Stimulated activated CD4-positive, alpha-beta T cell treated with anti-CD3 and anti-CD28 coated beads, Interleukin-1b, Interleukin-23, amount 100 ng/mL, for 4 hours (primary cell): ENCODE measurements at places on chromosomes 13 and 19.

GRCh38 chr19:1923319-1923718 is 17.7 kb upstream of the CSNK1G2 start:
- no peak for DNase-seq

DNA sequence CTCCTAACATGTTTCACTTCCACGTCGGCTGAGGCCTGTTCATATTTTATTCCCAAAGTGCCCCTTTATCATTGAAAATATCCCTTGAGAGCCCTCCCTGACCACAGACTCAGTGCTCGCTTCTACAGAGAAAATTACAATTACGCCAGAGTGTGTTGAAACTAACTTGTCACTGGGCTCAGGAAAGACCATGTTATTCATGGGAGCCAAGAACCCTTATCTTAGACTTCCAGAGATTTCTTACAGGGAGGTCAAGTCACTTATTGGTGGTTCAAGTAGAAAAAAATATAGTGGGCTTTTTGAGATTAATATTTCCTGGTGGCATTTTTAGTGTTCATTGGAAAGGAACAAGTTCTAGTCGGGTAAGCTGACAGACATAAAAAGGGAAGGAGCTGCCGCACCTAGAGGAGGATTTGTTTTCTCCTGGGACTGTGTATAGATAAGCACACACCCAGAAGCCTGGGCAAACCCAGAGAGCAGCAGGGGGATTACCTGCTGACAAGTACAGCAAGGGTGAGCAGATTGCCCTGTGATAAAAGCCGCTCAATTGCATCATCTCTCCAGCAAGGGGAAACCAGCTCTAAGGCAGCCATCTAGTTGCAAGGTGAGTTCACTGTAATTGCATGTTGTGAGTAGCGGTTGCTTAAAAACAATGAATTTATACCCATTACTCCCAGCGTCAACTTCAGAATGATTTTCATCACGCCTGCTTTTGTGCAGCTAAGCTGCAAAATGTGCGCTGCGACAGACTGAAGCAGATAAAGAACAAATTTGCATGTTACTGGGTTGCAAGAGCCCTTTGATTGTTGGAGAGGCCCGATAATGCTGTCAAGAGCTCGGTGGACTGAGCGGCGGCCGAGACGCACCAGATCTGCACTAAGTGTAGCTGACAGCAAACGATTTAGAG is 46.2 kb downstream of the DCT start:
- DNase-seq = no peak

GRCh38 chr19:12983542-12984142 is 11.6 kb upstream of the NFIX start:
- DNase-seq = peak; percentile 80

DNA sequence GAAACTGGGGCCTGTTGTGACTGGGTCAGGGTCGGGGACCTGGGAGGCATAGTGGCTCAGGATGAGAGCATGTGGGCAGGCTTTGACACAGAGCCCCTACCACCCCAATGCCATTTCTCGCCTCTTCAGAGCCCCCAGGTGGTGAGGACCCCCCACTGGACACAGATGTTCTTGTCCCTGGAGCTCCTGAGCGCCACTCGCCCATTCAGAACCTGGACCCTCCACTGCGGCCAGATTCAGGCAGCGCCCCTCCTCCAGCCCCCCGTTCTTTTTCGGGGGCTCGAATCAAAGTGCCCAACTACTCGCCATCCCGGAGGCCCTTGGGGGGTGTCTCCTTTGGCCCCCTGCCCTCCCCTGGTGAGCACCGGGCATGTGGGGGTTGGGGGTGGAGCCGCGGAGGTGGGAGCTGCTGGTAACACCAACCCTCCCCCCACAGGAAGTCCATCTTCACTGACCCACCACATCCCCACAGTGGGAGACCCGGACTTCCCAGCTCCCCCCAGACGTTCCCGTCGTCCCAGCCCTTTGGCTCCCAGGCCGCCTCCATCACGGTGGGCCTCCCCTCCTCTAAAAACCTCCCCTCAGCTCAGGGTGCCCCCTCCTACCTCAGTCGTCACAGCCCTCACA is 10.4 kb downstream of the IGFLR1 start:
- no peak for DNase-seq

DNA sequence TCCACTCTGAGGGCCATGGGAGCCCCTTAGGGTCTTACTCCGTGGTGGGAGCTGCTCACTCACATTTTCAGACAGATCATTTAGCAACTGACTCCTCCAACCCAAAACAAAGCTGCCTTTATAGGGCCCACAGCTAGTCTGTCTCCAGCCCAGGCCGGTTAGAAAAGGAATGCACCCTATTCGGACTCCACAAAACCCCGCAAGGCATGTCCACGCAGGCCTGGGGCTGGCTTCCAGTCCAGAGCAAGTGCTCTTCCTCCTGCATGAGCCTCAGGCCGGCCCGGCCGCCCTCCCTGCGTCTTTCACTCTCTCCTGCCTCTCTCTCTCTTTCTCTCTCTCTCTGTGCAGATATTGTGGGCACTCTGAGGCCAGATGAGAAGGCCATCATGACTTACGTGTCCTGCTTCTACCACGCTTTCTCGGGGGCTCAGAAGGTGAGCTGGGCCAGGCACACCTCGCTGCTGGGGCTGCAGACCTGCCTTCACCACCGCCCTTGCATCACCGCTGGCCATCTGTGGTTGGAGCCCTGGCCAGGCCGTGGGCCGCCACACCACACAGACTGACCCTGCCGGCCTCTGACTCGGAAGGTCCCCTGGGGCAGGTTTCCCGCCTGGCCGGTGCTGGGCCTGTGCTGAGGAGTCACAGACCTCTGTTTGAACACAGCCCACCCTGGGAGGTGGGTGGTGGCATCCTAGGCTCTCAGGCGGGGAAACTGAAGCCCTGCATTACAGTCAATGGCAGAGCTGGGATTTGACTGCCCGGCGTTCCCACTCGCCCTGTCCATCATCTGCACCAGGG is 33.1 kb downstream of the CAPN12 start:
- no peak for DNase-seq

- DNase-seq = no peak
Observed at GRCh38 chr19:55016017-55016416, 22.0 kb downstream of the GP6 start.

- no peak for DNase-seq
Observed at GRCh38 chr13:31965361-31966066, 66.1 kb upstream of the FRY start.

GRCh38 chr13:23268441-23268840 is 87.7 kb downstream of the SGCG start:
- peak; percentile 9 for DNase-seq

DNA sequence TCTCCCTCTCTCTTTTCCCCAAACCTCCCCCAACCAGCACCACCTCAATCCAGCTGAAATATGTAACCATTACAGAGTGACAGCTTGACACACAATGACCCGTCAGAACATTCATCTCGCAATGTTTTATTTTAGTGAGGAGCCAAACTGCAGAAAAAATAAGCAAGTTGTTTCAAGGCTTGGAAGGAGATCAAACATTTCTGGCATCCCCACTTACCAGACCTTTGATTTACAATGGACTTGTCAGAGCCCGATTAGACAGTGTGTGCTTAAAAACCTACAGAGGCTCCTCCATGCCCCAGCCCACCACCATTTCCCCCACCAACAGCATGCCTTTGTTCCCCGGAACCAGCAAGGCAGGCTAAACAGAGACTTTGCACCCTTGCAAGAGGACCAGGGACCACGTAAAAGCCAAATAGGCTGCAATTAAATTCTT is 382.8 kb upstream of the ZNF507 start:
- no peak for DNase-seq

DNA sequence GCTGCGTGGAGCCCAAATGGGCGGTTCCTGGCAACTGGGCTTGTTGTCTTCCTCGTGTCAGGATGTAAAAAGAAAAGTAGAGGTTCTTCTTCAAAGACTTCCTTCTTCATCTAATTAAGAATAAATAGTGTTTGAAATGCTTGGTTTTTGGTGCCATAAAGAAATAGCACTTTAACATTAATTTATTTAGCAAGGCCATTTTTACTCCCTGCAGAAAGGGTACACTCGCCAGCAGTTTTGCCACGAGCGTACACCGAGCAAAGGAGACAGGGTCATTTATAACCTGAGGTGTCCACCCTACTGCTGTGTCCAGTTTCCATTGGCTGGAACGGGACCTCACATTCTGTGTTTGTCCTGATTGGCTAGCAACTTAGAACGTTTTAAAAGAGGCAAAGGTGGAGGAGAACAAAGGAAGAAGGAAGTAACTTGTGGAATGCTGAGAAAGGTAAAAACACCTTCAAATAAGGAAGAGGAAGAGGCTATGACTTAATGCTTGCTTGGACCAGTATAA is 21.8 kb upstream of the OR10H1 start:
- DNase-seq = peak; percentile 7

DNA sequence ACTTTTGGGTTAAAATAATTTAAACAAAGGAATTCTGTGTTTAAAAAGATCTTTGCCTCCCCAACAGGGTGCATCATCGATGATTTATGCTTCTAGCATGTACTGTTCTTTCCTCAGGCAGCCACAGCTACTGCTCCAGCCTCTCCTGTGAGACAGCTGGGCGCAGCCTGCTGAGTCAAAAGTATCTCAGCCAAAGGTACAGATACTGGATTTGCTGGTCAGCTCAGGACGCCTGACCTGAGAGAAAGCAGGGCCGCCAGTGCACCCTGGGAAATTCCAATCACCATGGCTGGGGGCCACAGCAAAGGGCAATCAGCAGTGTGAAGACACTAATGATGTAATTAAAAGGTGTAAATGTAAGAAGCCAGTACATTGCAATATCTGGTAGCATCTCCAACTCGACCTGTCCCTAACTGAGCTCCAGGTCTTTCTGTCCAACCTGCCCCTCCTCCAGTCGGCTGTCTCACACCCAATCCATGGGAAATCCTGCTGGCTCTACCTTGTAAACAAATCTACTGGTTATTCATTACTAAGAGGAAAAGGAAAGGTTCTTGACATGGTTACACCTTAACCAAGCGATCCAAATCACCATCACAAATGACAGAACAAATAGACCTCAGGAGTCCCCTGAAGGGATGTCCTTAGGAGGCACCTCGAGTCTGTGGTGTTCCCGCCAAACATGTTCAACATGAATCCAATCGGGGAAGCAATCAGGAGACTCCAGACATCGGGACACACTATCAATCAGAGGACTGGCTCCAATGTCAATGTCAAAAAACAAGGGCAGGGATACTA is 7.3 kb downstream of the OPA3 start:
- DNase-seq = no peak

GRCh38 chr13:112060282-112060830 is 6.6 kb upstream of the SOX1 start:
- no peak for DNase-seq

- no peak for DNase-seq
Observed at GRCh38 chr13:101698400-101698799, 245.9 kb downstream of the ITGBL1 start.

DNA sequence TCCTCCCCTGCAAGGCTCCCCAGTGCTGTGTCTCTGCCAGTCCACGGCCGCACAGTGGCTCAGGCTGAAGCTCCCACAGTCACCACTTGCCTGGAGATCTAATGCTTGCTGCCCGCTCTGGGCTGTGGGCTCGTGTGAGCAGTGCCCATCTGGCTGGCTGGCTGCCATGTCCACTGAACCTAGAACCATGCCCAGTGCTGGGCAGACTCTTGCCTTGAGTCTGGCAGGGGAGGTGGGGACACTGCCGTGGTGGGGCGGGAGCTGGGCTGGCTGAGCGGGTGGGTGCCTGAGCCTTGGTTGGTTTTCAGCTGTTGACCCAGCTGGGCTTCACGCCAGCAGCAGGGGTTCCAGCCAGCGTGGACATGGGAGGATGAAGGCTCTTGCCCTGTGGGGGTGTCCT is 52.3 kb downstream of the CRTC1 start:
- DNase-seq = no peak

GRCh38 chr13:24925318-24926231 is 161.6 kb downstream of the RNF17 start:
- DNase-seq = no peak

DNA sequence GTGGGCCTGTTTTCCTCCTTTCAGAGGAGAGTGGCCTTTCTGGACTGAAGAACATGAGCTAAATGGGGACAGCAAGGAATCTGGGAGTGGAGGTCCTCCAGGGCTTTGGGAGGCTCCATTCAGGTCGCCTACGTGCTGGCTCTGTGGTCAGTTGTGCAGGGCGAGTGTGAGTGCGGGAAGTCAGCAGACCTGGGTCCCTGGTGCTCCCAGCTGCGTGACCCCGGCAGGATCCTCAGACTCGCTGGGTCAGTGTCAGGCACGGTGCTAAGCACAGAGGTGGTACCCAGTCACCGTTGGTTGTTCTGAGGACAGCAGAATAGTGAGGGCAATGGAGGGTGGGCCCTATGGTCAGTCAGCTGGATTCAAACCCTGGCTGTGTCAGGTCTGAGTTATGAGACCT is 85.8 kb downstream of the SIPA1L3 start:
- no peak for DNase-seq

GRCh38 chr19:18519962-18520847 is 1.7 kb downstream of the ELL start:
- peak; percentile 29 for DNase-seq

DNA sequence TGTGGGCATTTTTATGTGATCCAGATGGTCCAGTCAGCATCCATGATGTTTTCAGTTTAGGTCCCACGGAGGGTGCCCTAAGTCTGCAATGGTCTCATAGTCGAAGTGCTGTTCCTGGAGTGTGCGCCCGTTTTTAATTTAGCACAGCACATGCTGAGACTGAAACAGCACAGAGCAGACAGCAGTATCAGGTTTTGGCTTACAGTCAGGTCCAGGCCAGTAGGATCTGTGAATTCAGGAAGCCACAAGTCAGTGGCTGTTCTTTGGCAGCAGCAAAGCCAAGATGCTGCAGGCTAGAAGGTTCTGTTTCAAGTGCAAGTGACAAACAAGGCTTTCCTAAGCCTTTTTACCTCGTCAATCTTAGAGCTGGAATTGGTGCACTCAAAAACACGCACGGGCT is 18.3 kb downstream of the FBXO27 start:
- DNase-seq = no peak

DNA sequence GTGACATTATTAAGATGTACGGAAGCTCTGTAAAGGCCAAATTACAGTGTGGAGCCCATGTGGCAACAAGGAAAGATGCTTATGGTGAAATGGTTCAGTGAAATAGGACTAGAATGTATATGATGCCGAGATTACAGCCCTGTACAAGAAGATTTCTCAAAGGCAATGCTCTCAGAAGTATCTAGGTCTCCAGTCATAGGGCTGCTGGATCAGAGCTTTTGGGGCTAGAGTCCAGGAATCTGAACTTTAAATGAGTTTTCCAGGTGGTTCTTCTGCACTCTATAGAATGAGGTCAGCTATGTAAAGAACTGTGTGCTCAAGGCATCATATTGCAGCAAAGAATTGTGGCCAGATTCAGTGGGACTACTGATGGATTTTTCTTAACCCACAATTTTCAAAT is 75.4 kb upstream of the STK24 start:
- DNase-seq = no peak
